Stimulated activated CD8-positive, alpha-beta memory T cell treated with anti-CD3 and anti-CD28 coated beads, Interleukin-15, amount 100 ng/mL, for 4 hours (primary cell): ENCODE measurements at places on chromosomes 7 and 10.

DNA sequence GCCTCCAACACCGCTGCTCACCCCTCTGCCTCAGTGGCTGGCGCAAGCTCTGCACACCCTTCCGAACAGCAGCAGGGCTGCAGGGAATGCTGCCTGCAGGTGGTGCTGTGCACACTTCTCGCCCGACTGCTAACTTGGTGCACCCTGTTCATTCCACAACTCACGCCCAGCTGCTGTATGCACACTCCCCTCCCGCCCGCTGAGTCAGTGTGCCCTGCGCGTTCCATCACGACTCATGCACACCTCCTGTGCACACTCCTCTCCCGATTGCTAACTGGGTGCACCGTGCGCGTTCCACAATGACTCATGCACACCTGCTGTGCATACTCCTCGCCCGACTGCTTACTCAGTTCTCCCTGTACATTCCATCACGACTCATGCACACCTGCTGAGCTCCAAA is 21.5 kb downstream of the ADARB2 start:
- DNase-seq, result no peak

DNA sequence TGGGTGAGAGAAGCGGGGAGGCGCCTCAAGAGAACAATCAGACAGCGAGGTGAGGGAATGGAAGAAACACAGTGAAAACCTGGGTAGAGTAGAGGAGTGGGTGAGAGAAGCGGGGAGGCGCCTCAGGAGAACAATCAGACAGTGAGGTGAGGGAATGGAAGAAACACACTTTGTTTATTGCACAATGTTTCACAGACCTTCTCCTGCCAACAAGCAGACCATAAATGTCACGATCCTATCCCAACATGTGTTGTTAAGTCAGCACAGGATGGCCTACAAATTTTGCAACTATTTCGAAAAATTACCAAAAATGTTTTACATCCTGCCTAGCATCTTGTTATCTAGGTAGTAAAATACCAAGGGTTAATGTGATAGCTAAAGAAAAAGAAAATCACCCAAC is 115.3 kb downstream of the JAZF1 start:
- DNase-seq, result no peak

DNA sequence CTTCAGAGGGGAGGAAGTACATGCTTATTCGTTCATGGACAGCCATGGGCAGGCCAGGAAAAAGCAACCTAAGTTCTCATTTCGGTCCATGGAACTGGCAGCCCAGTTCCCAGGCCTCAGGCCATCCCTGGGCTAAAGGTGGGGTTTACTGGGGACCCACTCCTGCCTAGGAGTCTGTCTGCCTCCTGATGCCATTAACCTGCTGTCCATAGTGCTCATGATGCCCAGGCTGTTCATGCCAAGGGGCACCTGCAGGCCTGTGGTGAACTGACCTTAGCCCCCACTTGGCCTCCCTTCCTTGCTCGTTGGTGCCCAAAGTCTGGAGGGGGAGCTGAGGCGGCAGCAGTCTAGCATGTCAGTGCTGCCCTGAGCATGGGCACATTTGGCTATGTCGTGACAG is 450.2 kb upstream of the MBL2 start:
- no peak for DNase-seq

DNA sequence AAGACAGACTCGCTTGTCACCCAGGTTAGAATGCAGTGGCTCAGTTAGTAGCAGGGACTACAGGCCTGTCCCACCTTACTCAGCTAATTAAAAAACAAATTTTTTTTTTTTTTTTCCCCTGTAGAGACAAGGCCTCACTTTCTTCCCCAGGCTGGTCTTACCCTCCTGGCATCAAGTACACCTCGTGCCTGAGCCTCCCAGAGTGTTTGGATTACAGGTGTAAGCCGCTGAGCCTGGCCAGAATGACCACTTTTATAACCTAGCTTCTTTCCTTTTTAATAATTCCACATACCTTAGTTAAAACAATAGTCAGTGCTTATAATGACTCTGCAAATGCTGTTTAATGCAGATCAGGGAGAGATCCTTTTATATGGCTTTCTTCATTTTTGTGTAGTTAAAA is 31.3 kb downstream of the RSBN1L start:
- DNase-seq, result no peak

- no peak for DNase-seq
Observed at GRCh38 chr10:63206576-63206975, 73.4 kb downstream of the NRBF2 start.

GRCh38 chr7:114832906-114833595 is 88.8 kb upstream of the MDFIC start:
- DNase-seq, result no peak

DNA sequence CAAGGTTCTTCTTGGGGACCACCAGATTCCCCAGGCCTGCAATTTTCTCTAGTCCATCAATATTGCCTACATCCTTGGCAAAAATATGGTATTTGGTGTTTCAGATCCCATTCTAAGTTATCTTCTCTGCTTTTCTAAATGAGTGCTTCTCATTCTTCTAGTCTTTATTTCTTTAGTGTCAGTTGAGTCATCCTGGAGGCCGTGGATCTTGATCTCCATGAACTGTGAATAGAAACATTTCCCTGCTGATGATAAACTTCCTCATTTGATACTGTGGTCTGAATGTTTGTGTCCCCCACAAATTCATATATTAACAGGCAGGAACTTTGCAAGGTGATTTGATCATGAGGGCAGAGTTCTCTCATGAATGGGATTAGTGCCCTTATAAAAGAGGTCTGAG is 779.3 kb downstream of the INHBA start:
- DNase-seq, result no peak

DNA sequence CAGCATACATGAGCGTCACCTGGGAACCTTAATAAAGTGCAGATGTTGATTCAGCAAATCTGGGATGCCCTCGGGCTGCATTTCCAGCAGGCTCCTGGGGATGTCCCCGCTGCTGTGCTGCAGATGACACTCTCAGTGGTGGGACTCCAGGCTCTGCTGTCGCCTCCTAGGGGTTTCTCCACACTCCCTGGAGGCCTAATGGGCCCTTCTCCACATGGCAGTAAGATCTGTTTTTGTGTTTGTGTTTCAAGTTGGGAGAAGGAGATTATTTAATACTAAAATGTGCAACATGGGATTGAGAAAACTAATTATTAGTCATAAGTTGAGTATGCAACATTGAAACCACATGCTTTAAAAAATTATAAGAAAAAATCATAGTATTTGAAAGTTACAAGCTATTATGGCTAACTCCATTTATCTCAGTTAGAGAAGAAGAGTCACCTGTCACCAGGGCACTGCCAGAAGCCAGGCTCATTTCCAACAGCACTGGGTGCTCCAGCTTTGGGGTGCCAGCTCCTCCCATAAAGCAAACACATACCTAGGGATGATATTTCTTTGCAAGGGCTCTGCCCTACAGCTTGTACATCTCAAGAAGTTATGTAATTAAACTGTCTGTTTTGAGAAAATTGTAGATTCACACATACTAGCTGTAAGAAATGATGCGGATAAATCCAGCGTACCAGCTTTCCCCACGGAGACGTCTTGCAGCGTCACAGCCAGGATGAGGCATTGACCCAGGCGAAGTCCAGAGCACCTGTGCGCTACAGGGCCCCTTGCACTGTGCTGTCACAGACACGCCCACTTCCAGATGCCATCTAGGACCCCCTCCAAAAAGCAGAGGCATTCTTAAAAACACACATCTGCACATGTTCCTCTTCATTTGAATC is 106.4 kb downstream of the EGFR start:
- DNase-seq, result no peak

DNA sequence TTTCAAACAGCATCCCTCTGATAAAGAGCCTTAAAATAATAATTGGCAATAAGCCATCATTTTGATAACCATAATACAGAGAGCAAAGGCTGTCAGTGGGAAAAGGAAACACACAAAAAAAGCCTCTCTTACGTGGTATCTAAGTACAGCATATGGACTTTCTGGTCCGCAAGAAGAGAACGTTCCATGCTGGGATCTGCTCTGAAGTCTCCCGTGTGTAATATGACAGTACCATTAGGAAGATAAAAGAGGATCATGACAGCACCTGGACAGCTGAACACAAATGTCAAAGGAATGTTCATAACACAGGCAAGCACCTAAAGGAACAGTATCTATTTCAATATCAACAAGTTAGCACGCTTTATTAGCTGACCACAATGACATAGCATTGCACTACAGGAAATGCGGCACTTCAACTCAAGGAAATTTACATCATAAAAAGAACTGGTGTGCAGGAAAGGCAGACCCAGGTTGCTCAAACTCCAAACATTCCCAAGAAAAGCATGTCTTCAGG is 9.9 kb downstream of the DCLRE1A start:
- DNase-seq, result no peak

DNA sequence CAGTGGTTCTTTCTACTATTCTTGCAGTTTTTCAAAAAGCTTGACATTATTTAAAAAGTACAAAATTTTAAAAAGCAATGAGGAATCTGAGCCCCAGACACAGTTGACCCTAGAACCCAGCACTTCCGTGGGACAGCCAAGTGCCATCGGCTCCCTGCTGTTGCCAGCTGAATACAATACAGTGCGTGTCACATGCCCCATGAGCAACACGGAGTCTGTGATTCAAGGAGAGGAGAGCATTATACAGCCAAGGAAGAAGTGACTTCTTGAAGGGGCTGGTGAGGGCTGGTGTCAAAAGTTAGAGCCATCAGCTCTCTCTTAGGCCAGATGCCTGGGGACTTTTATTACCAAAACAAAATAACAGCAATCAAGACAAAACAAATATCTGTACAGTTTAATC is 123.0 kb upstream of the FGFR2 start:
- no peak for DNase-seq

- DNase-seq, result no peak
Observed at GRCh38 chr10:75596930-75597620, 165.7 kb downstream of the LRMDA start.

DNA sequence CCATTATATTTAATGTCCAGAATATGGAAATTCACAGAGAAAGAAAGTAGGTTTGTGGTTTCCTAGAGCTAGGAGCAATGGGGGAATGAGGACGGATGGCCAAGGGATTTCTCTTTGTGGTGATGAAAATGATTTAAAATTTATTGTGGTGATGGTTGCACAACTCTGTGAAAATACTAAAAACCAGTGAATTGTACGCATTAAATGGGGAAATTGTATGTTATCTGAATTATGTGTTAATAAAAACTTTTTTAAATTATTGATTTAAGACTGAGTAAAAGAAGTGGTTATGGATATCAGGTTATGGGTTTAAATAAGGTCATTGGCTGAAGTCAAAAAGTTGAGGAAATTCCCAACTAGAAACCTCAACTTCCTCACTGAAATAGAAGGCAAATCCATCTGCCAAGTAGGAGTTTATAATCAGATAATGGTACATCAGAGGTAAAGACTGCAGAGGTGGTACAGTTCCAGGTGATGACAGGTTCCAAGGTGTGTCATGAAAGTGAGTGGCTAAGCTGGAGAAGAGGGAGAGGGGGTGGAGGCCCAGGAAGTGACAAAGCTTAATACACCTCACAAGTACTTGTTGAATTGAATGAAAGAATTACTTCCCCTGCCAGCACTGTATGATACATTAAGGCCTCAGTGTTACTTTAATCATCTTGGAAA is 68.9 kb upstream of the CCDC71L start:
- DNase-seq, result no peak

DNA sequence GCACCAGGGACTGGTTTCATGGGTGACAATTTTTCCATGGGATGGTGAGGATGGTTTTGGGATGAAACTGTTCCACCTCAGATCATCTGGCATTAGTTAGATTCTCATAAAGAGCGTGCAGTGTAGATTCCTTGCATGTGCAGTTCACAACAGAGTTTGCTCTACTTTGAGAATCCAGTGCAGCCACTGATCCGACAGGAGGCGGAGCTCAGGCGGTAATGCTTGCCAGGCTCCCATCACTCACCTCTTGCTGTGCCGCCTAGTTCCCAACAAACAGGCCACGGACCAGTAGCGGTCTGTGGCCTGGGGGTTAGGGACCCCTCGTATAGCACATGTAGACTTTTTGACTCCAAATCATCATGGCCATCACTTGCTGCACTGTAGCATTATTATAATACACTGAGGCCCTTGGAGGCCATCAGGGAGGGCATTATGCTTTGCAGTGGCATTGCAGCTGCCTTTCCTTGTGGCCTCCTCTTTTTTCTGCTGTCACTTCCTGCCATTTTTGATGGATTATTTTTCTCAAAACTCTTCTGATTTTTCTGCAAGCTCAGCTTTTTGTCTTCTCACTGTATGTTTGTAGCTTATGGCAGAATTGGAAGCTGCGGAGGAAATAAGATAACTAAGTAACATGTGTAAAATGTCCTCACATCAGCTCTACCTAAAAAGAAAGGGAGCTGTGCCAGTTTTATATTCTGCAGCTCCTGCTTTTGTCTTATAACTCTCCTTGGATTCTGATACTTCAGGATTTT is 18.5 kb downstream of the CSGALNACT2 start:
- DNase-seq, result no peak

DNA sequence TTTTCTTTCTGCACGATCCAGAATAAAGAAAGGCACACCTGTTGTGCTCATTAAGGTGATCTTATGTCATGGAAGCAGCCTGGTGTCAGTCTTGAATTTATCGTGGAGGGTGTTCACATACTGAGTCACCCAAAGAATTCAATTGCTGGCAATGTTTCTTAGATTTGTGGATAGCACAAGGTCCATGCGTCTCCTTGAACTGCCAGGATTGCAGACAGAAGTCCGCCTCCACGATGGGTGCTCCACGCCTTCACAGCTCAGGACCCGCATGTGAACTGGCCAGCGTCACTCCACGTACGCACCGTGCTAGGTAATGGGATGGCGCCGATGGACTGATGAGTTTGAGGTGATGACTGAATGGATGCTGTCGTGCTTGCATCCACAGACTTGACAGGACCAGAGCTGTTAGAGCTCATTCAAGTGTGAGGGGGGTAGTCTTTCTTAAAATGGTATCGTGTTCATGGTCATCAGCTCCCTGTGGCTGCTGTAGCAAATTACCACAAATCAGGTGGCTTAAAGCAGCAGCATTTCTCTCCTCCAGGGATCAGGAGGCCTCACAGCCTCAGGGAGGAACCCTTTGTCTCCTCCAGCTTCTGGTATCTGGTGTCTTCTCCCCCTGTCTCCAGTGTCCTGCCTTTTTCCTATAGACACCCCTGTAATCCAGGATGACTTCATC is 65.4 kb upstream of the DNAJB6 start:
- no peak for DNase-seq

DNA sequence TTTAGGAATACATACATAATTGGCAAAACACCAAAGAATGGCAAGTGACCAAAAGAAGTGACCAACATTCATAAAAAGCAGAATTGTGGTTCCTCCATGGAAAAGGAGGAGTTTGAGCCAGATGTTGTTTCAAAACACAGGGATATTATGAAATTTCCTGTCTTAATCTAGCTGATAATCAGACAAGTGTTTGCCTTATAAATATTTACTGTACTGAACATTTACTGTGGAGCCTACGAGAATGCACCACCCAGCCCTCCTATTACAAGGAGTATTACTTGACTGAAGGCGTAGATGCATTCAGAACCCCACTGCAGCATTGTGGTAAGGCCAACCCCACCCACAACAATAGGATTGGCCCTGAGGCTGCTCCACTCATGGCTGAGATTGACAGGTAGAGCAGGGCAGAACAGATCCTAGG is 118.9 kb downstream of the AKR1D1 start:
- DNase-seq, result no peak
